ENCODE measurements at places on chromosomes 7 and 10. TPM values are rescaled to one million over a fixed set of nuclear protein-coding genes. Genes with fewer than 3 reads are reported as not detected.

DNA sequence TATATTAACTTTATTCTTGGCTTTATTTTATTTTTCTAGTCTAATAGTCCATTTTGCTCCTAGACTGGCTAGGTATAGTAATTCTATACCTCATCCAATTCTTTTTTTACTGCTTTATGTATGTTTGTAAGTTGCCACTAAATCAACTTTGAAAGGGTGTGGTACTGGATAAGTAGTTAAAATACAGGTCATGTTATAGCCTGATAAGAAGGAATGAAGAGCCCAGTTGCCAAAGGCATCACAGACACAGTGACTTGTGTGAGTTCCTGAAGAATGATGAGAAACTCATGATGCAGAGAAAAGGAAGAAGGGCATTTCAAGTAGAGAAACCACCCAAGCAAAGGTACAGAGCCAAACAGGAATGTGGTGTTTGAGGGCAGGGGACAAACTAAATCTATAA is 27.3 kb downstream of the NAPEPLD start:
- DNase-seq = no peak

DNA sequence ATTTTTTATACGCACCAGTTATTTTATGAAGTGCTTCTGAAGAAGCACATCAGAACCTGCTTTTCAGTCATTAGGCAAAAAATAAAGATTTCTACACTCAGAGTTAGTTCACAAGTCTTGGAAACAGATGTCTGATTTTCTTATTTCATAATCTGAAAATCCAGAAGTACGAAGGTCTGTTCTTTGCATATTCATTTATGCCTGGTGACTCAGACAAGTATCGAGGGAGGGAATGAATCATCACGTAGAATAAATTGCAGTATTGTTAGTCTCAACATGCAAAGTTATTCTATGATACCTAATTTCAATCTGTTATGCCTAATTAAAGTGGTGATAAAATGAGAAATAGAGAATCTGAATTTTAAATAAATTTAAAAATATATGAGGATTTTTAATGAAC is 113.6 kb upstream of the SEM1 start:
- peak; percentile 45 for DNase-seq

DNA sequence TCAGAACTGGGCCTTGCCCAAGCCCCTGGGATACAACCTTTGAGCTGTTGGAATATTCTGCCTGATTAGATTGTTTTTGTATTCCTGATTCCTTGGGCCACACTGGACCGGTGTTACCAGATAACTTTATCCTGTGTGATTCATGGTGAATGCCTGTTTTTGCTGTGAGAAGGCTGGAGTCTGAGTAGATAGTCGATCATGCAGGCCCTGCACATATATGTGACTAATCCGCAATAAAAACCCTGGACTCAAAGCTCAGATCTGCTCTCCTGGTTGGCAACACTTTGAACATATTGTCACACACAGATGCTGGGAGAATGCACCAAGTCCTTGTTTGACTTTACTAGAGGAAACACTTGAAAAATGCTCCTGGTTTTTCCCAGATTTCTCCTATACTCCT is 183.9 kb upstream of the MBL2 start:
- DNase-seq = no peak

- DNase-seq = peak; percentile 48
Measured at GRCh38 chr10:86535132-86535882, 13.7 kb upstream of the WAPL start.

DNA sequence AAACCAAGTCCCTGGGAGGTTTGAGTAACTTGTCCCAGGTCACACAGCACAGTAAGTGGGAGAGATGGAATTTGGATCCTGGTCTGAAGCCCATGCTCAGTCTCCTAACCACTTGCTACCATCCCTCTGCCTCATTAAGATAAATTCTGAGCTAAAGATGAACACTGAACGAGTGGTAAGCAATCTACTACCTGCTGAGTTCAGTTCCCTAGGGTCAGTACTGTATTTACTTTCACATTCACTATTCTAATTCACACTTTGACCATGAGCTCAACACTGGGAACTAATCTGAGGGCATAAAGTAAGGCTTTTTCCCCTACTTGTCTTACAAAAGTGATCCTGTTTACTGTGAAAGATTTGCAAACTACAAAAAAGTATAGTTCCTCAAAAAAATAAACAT is 2.4 kb downstream of the UROS start:
- no peak for DNase-seq

GRCh38 chr7:1638215-1638661 is 31.8 kb upstream of the ELFN1 start:
- peak; percentile 53 for DNase-seq

DNA sequence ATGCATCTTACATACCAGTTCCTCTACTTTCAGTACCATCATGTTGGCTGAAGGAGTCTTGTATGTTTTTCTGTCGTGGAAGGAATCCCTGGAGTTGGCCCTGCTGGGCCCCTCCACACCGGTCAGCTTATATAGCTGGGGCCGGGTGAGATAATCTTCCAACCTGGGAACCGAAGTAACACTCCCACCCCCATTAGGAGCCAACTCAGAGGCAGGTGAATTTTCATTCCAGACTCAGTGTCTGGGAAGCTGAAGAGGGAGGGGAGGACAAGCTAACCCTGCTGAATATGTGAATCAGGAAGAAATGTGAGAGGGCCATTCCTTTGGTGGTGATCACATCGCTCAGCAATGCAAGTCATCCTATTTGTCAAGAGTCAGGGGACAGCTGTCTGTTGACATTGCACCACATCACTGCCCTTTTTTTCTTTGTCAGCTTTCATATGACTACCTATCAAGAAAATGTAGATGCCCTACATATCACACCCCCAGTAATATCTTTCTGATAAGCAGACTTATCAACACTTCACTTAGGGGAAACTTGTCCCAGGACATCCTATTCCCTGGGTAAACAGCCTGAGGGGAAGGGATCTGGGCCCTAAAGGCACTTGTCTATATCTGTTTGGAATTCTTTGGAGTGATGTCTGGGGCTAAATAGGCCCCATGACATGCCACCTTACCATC is at the start of gene ANKRD1:
Gene ANKRD1 (minus strand): TSS at position 102 of the 681 bp plus-strand sequence. CDS start 60 bp downstream, at position 42.
- DNase-seq = peak; percentile 99

GRCh38 chr10:62582804-62583208 is 208.6 kb downstream of the ZNF365 start:
- peak; percentile 94 for DNase-seq

GRCh38 chr10:18666810-18667209 is 7.6 kb downstream of the ARL5B start:
- DNase-seq = no peak

DNA sequence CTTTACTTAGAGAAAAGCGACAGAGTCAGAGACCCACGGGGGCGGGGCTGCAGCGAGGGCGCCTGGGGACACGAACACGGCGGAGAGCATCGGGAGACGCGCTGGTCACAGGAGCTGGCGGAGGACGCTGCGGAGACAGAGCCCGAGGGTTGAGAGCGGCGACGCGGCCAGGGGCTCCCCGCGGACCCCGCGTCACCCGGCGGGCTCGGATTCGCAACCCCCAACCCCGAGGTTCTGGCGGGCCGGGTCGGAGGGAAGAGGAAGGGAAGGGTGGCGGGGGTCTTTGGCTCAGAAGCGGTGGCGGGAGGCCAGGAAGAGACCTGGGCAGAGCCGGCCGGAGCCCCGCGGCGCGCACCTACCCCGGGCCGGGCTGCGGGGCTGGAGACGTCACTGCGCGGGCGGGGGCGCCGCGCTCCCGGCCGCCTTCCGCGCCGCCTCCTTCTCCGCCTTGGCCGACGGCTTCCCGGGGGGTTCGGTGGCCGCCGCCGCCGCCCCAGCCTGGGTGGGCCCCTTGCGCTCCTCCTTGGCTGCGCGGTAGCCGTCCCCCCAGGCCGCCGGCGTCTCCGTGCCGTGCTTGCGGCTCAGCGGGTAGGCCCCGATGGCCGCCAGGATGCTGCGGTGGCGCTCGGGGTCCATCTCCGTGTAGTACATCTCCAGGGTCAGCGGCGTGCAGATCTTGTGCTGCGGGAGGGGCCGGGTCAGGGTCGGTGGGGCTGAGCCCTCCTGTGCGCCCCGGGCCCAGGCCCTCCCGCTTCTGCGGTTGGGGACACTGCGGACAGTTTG is 11.1 kb downstream of the CALY start:
- no peak for DNase-seq

DNA sequence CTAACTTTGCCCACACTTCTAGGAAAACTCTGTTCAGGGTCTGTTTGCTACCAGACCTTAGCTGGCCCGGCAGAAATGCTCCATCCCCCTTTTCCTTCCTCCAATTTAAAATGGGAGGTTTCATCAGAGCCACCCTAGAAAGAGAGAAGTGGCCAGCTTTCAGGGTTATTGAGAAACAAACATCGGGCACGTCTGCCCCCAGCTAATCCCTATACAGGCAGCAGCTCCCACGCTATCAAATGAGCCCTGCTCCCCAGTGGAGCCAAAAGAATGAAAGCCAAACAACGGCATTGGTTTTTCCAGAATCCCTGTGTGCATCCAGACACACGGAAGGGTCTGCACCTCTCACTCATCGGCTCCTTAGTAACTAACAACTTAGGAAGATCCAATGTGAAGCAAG is 132.5 kb downstream of the GRID1 start:
- no peak for DNase-seq

GRCh38 chr10:96955794-96956193 is 123.7 kb downstream of the LCOR start:
- no peak for DNase-seq

DNA sequence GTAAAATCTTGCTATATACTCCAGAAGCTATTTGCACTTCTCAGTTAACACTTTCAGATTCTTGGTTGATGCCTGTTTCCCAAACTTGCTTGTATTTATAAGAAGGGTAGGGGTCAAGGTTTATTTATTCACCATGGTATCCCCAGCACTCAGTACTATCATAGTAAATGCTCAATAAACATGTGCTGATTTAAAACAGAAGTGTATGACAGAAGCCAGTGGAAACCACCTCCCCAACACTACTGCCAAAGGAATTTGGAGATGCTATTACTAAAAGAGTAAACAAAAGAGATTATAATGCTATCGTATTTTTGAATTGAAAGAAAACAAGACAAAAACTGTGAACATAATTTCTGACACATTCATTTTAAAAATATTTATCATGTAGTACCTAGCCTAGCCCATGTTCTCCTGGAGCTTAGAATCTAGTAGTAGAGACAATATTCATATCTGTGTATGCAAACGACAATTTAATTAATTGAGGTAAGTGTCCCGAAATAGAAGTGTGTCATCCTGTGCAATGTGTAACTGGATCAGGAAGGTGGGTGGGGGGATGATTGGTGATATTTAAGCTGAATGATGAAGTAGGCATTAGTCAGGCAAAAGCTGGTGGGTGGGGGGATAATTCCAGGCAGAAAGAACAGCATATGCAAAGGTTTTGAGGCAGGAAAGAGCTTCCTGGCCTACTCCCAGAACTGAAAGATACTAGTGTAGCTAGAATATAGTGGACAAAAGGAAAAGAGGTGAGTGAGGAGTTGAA is 77.5 kb downstream of the HGF start:
- DNase-seq = peak; percentile 54

- DNase-seq = no peak
Measured at GRCh38 chr10:72318418-72319262, 36.1 kb downstream of the DNAJB12 start.

DNA sequence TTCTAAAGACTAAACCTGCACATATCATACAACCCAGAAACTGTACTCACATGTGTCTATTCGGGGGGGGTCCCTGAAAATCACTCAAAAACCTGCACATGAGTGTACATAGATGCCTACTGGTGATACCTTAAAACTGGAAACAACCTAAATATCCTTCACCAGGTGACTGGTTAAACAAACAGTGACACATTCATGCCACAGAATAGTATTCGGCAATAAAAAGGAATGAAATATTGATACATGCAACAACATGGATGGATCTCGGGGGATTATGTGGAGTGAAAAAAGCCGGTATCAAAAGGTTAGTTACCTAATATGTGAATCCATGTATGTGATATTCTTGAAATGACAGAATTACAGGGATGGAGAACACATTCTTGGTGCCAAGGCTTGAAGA is 32.1 kb upstream of the EGFR start:
- DNase-seq = no peak

- no peak for DNase-seq
Measured at GRCh38 chr7:138951953-138952352, 29.2 kb downstream of the KIAA1549 start.

- peak; percentile 86 for DNase-seq
Measured at GRCh38 chr10:68550747-68551411, 9.3 kb upstream of the TET1 start.

GRCh38 chr7:71465741-71466189 is 333.8 kb downstream of the GALNT17 start:
- DNase-seq = no peak

DNA sequence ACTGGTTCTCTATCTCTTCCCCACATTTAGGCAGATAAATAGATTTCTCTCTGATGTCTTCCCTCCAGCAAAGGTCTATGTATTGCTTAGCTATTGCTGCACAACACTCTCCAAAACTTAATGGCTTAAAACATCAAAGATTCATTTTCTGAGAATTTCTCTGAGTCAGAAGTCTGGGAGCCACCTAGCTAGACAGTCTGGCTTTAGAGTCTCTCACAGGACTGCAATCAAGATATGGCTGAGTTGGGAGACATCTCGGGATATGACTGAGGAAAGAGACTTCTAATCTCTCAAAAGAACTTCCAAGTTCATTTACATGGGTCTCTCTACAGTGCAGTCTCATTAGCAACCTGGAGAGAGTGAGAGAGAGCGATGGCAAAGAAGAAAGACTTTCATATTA is 553.6 kb upstream of the GHITM start:
- no peak for DNase-seq

DNA sequence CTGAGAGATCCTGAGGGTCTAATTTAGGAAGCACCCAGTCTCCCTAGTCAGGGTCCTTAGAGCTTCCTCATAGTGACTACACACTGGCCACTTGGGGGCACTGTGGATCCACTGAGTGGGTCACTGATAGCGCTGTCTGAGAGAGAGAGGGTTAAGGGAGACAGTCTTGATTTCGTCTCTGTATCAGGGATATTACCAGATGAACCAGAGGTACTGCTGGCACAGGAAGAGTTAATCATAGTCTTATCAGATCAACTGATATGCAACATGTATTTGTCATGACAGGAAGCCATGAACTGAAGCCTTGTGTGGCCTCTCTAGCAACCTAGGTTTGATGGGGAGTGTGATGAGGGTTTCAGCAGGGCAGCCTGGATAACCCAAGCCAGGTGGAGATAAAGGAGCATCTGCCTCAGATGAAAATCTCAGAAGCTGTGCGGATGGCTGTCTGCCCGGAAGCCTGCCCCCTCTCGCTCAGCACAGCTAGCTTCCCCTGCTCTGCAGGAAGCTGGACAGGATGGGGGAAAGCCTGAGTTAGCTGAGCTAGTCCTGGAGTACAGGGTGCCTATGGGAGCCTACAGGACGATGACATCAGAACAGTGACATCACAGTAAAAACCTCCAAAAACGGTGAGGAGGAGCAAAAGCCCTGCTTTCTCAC is 214.0 kb upstream of the PRSS1 start:
- peak; percentile 96 for DNase-seq

HOXA3 gene
- total RNA-seq = 1.7 TPM

TET1 gene
- total RNA-seq = 5.2 TPM

PLEKHS1 gene
- not detected for total RNA-seq

RNF133 gene
- total RNA-seq = not detected

MEOX2 gene
- total RNA-seq = 2.3 TPM

C7orf33 gene
- not detected for total RNA-seq

IKZF1 gene
- not detected for total RNA-seq

PALD1 gene
- total RNA-seq = 0.21 TPM

DIP2C gene
- 28.7 TPM for total RNA-seq

INA gene
- total RNA-seq = not detected

SEPHS1 gene
- 39.6 TPM for total RNA-seq

HOXA9 gene
- 9.1 TPM for total RNA-seq
